ENCODE measurements at places on chromosomes 7 and 10.

DNA sequence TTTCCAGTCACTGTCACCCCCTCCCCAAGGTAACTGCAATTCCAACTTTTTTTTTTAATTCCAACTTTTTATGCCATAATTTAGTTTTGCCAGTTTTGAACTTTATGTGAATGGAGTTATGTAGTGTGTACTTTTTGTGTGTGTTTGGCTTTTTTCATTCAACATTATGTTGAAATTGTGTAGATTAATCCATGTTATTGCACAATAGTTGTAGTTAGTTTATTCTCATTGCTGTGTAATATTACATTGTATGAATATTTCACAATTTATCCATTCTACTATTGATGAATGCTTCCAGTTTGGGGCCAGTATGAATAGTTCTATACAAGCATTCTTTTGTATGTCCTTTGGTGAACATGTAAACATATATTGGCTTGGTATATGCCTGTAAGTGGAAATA, 32.5 kb downstream of the MXI1 start:
- DNase-seq, result no peak

DNA sequence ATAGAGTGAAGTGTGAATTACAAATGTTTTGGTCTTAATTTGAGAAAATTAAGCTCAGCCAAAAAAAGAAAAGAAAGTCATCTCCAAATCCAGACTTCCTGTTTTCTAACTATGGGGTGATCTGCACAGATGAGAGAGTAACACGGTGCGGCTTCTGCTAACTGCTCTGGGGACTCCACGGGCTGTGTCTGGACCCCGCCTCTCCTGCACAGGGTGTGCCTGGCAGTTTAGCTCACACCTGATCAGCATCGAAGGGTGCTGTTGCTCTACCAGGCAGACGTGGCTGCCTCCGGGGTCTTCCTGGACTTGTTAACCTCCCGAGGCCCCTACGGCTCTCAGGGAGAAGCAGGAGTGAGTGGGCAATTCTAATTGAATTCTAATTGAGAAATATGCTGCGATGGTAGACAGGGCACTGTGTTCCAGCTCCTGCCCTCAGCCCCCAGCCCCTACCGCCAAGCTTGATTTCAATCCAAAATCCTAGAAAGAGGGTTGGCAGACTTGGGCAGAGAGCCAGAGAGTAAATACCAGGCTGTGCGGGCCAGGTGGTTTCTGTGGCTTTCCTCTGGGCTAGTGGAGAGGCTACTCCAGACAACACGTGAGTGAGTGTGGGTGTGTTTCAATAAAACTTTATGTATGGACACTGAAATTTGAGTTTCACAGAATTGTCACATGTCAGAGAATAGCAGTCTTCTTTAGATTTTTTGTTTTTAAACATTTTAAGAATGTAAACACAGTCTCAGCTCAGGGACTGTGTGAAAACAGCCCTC, 13.4 kb downstream of the SHH start:
- no peak for DNase-seq

DNA sequence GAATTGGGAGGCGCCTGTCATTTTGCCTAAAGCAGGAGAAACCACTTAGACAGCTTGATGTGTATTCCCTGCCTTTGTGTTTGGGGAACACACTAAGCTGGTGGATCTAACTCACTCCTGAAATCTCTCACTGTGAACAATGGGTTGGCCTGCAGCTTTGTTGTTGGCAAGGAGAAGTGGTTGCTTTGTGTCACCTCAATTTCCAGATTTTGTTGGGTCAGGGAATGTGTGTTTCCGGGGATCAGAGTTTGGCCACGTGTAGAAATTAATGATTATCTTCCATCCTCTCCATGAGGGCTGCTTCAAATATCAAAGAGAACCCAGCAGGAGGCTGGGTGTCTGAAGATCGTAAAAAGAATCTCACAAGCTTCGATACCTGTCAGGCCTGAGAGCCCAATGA, 27.8 kb downstream of the A1CF start:
- no peak for DNase-seq

- DNase-seq, result no peak
These were observed 27.2 kb upstream of the AP5Z1 start for GRCh38 chr7:4748231-4748681.

DNA sequence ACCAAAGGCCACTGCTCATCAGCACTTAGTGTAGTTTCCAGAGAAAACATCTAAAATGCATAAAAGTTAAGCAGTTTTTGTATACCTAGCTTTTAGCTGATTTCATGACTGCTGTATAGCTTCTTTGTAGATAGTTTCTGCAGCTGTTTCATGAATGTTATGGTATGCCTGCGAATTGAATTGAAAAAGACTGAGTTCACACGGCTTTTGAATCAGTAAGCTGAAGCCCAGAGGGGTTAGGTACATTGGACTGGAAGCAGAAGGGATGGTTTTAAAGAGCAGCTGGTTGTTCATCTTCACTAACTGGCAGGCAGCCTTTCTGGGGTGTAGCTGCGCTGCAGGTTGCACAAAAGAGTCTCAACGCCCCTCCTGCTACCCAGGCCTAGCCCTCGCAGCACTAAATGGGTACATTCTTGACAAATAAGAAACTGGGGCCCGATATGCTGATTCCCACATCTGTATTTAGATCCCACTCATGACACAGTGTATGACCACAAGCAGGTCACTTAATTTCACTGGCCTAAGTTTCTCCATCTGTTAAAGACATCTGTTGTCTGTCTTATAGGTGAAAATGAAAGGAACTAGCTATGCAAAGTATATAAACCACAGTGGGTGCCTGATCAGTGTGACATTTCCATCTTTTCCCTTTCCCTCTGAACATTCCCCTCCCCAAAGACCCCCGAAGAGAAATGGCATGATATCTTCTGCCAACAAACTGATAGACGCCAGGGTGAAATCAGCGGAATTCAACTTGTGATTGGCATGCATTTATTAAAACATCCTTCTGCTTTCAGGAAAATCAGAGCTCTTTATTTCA, 85.9 kb upstream of the AGBL3 start:
- no peak for DNase-seq

- DNase-seq, result no peak
These were observed 65.2 kb downstream of the PFKFB3 start for GRCh38 chr10:6267941-6268340.

DNA sequence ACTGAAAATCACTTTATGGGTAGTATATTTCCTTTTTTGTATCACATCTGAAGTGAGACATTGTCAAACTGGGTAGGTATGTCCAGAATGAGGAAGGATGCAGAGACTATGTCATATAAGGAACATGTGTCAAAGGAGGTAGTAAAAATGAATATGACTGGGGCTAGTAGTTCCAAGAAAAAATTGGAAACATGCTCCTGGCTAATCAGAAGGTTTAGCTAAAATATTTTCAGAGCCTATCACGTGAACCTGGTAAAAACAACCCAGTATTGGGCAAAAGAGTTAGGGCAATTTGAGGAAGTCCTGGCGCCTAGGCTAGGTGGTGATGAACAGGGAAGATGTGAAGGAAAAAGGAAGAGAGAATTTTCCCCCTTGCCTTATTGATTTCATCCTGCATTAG, 26.4 kb downstream of the ENTPD1 start:
- DNase-seq, result no peak

DNA sequence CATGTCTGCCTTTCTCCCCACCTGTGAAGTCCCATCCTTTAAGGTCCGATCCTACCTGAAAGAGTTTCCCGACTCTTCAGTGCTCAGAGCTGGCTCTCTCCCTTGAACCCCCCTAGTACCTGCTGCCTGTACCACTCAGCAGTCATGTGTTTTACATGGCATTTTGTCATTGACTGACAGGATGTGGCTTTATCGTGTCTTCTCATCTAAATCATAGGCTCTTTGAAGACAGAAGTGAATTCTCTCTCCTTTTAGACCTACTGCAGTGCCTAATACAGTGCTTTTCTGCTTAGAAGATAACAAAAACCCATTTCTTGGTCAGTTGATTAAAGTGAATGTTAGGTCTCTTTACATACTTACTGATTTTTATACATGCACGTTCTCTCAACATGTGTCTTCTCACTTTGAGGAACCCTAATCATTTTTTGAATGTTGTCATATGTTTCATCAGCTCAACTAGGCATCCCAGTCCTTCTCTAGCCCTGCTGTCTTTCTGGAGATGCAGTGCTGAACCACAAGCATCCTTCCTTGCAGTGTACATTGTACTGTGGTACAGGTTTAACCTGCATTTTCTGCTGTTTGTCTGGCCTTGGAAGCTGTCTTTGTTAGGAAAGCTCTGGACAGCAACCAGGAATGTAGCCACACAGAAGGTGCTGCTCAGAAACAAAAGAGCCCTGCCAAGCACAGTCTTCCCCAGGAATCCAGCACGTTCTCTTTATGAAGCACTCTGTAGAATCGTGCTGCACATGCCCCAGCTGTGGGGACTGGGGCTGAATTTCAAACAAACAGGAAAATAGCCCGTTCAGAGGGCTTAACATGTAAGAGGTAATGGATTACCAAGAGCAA, 28.1 kb upstream of the LRRC4 start:
- DNase-seq, result no peak

- peak; percentile 75 for DNase-seq
These were observed 9.3 kb upstream of the CHCHD1 start for GRCh38 chr10:73772281-73773151.

- DNase-seq, result no peak
These were observed 127.1 kb downstream of the GLRX3 start for GRCh38 chr10:130263289-130263688.

DNA sequence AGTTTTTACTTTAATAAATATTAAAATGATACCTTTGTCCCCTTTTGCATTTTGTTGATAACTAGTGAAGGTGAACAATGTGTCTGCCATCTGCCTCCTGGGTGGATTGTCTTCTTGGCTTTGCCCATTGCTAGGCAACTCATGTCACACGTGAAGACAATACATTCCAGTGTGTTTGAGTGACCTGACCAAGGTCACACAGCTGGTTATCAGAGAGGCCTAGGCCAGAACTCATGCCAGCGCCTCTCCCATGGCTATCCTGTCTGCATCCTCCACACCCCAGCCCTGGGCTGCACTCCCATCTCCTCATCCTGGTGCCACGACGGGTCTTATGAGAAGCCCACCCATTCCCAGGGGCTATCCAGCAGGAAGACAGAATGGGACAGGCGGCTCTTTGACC, 108.7 kb downstream of the PLCE1 start:
- DNase-seq, result no peak

GRCh38 chr7:43658718-43659548, 70.4 kb downstream of the COA1 start:
- no peak for DNase-seq

- no peak for DNase-seq
These were observed 202.9 kb downstream of the PTPRN2 start for GRCh38 chr7:158384746-158385145.

DNA sequence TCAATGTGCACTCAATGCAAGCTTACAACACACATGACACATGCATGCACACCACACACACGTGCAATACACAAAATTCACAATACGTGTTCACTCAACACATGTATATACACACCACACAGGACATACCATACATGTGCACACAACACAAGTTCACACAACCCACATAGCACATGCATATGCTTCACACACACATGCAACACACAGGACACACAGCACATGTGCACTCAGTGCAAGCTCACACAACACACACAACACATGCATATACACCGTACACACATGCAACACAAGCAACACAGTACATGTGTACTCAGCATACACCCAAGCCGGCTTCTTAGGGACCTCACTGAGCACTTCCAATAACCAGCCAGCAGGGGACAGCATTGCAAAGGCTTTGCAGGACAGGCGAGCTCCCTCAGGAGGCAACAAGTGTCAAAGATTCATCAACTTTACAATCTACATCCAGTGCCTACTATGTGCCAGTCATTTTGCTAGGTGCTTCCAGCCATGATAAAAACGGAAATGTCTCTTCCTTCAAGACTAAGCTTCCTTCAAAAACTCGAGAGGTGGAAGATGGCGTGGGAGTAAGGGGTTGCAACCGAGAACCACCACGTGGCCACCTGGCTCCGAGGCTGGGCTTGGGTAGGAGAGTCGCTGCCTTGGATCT, 61.1 kb downstream of the JCAD start:
- DNase-seq, result peak; percentile 47

- no peak for DNase-seq
These were observed 115.3 kb downstream of the HIBADH start for GRCh38 chr7:27547401-27547800.

GRCh38 chr10:11163780-11164550, 146.3 kb downstream of the CELF2 start:
- no peak for DNase-seq

DNA sequence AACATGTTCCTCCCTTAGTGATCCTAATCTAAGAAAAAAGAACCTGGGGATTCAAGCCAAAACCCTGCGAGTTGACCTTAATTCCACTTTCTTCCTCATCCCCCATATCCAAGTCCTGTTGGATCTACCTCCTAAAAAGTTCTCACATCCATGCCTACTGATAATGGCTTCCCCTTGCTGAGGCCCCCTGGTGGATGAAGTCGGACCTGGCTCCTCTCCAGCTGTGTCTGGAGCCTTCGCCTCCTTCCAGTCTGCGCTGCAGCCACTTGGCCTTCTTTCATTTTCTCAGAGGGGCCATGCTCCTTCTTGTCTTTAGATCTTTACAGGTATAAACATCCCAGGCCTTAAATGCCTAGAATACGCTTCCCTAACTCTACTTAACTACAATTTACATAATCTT, 8.1 kb downstream of the PDE1C start:
- peak; percentile 3 for DNase-seq

- DNase-seq, result no peak
These were observed 446.4 kb downstream of the SDK1 start for GRCh38 chr7:3747467-3747866.

DNA sequence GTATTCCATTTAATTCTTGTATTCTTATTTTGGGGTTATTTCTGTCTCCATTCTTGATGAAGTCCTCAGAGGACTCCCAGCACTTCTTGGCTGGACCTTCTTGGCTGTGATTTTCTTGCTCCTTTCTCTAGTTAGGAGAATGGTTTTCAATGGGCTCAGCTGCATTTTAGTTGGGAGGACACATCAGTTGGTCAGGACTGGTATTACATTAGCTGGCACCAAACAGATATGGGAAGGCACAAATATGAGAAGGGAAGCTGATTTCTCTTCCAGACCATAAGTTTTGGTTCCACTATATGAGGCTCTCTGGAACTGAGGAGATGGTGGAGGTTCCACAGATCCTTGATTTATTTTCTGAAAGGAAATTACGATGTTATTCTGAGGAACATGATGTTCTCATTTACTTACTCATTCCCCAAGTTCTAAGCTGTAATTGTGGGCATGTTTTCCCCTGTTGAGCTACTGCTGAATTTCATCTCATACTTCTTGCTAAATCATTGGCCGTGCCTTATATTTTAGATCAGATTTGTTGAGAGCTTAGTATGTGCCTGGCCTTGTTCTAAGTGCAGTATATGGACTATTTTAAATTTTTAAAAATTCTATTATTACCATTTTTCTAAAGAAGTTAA, 261.0 kb downstream of the THSD7A start:
- no peak for DNase-seq

DNA sequence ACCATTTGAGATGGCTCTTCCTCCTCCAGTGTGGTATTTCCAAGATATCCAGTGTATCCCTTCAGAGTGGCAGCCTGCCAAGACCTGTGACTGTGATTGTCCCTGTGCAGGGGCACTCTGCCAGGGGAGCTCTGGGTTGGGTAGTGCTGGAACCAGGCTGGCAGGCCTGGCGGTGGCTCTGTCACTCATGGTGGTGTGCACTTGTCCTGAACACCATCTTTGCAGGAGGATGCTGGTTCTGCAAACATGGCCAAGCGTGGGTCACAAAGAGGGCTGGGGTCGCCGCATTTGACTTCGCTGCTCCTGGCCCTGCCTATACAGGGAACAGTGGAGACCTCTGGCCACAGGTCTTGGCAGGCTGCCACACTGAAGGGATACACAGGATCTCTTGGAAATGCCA, 205.2 kb downstream of the PRPF18 start:
- no peak for DNase-seq

- peak; percentile 84 for DNase-seq
These were observed 100.1 kb downstream of the CYTH3 start for GRCh38 chr7:6172224-6172909.
